ENCODE measurements at places on chromosomes 7 and 10.

DNA sequence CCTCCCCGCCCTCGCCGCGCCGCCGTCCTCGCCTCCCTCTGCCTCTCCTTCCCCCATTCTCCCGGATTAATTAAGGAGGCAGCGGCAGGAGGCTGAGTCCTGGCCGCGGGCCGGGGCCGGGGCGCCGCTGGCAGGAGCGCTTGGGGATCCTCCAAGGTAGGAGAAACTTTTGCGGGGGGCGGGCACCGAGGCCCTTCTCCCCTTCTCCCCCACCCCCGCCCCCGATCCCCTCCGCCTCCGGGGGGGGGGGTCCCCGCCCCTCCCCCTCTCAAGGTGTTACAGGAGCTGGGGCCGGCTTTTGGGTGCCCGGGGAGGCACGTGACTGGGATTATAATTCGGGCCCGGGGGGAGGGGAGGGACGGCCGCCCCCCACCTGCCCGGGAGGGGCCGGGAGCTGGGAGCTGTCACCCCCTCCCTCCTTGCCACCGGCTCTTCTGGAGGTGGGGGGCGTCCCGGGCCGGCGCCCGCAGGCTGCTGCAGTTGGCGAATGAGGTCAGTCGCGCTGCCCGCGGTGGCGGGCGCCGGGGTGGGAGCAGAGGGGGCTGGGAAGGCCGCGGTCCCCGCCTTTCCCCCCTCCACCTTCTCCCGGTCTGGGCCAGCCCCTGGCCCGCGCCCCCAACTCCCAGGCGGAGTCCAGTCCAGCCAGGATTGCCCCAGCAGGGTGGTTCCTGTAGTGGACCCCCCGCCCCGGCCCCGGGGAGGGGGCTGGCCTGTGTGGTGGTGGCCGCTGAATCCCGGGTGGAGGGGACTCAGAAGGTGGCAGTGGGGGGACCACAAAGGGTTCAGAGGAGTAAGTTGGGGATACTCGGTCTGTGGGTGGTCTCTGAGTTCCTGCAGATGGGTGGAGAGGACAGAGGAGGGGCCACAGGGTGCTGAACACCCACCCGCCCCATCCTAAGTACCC lies 567 bp downstream of the GTF2IRD1 start:
- DNase-seq = no peak

GRCh38 chr7:87416682-87417587 lies 58.5 kb downstream of the ABCB4 start:
- peak; percentile 42 for DNase-seq

GRCh38 chr7:101410743-101411507 lies 48.2 kb downstream of the COL26A1 start:
- no peak for DNase-seq

- no peak for DNase-seq
These were observed 23.1 kb downstream of the SKIDA1 start for GRCh38 chr10:21502348-21502740.

DNA sequence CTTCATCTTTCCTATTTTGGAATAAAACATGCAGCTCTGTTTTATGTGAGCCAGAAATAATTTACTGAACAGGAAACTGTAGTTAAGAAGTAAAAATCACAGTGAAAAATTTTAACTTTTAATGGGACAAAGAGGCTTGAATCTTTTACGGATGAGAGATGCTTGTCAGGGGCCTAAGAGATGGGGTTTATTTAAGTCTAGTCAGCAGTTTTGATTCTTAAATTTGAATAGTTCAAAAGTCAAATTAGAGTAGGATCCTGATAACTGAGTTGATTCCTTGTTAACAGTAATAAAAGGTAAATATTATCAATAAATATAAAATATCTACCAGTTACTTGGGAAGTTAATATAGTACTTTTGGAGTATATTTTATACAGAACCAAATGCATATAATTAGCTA lies 24.9 kb upstream of the CD36 start:
- no peak for DNase-seq

DNA sequence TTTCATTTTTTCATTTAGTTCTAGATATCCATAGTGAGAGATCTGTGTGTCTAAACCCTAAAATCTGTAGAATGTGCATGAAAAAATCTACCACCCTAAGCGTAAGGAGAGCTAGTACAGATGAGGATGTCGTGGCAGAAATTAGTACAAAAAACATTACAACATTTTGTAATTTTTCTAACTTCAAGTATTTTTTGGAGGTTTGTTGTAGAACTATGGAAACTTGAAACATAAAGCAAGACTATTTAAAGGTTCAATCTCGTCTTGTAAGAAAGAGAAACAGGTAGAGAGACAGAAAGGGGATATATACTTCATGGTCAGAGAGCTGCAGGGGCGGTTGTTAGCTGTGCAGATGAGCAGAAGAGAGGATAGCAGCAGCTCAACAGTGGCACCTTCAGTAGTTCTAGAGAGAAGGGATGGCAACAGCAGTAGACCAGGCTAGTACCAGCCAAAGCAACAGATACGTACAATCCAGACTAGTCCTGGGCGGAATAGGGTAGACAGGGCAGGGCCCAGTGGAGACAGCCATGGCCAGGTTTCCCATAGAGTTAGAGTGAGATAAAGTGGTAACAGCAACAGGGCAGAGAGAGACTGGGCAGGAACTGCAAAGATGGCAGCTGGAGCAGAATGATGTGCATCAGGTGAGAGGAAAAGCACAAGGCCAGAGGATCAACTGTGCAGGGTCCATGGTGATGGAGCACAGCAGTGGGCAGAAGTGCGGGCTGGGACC lies 145.2 kb downstream of the FRMD4A start:
- DNase-seq = no peak

DNA sequence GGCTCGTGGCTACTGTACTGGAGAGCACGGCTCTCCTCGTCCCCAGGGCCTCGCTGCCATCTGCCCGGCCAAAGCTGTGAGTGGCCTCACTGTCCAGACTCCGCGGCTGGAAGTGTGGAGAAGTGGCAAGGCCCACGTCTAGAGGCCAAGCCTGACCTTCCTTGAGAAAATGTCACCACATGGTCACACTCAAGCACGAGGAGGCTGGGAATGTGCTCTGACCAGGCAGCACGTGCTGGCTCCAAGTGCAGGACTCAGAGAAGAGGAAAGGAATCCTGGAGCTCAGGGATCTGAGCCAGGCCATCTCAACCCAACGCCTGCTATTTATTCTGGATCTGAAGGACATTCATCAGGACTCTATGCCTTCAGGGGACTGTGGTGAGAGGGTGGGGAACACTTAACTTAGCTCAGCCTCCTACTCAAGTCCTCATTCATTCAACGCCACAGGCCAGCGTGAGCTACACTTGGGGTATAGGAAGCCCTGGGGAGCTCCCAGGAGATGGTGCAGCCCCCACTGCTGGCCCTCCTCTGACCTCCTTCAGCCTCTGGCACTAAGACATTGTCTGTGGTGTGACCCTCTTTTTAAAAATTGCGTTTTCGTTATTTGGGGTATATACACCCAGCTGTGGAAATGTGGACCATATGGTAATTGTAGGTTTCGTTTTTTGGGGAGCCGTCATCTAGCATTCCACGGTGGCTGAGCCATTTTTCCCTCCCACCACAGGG lies 29.0 kb downstream of the EN2 start:
- DNase-seq = no peak

- DNase-seq = no peak
These were observed 17.7 kb upstream of the TARP start for GRCh38 chr7:38291117-38291647.

Measured in stimulated activated CD4-positive, alpha-beta T cell treated with anti-CD3 and anti-CD28 coated beads, Interleukin-1b, Interleukin-23, amount 100 ng/mL, for 1 hour (primary cell).